Kidney epithelial cell (primary cell): ENCODE measurements at places on chromosomes 13 and 19.
A peak's percentile ranks its signal among the peaks of the same experiment; 100 is the strongest.

DNA sequence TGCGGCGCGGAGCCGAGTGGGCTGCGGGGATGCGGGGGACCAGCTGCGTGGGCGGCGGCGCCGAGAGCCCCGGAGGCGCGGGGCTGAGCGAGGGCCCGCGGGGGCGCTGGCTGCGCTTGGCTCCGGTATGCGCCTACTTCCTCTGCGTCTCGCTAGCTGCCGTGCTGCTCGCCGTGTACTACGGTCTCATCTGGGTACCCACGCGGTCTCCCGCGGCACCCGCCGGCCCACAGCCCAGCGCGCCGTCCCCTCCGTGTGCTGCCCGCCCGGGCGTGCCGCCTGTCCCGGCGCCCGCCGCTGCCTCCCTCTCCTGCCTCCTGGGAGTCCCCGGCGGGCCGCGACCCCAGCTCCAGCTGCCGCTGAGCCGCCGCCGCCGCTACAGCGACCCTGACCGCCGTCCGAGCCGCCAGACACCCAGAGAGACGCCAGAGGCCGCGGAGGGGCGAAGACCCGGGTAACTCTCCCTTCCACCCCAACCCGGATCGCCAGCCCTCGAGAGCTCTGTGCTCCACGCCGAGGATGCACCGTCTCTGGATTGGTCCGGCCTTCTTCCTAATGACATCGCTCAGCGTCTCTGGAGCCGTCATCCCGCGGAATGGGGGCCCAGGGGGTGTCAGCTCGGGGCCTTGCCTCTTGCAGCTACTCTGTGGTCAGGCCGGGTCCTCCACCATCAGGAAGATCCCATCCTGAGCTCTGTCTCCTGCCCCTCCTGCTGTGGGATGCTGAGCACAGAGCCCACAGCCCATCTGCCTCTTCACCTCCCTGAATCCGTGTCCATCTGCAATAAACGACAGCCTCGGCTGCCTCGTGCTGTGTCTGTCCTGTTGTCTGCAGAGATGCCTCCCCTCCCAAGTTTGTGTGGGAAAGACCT is 441 bp downstream of the INAFM1 start:
- no peak for DNase-seq

- no peak for DNase-seq
Measured at GRCh38 chr19:13665125-13665905, 99.0 kb upstream of the MRI1 start.

DNA sequence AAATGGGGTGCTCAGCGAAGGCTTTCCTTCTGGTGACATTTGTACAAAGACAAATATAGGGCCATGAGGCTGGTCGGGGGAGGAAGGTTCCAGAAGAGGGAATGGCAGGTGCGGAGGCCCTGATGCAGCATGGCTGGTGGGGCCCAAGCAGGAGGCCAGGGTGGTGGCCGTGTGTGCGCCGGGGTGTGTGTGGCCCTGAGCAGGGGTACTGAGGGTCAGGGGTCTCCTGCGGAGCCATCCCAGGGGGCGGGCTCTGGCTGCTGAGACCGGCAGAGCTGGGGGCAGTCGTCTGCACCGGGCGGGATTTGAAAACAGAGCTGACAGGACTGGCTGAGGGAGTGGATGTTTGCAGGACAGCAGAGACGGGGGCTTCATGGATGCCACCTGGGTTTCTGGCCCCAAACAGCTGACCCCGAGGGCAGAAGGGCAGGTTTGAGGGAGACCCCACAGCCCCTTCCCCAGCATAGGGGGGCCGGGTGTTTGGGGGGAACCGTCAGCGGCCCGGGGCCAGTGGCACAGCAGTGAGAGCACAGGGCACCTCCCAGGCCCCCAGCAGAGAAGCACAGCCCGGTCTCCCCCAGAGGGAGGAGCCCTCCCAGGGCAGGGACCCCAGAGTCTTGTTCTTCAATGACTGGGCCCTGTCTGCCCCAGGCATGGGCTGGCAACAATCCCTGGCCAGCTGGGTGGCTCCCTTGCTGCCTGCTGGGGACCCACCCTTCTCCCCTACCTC is 11.4 kb downstream of the PIAS4 start:
- DNase-seq: no peak

GRCh38 chr13:92172191-92172590 is 773.8 kb downstream of the GPC5 start:
- no peak for DNase-seq

GRCh38 chr19:18153556-18154134 is 682 bp downstream of the PIK3R2 start:
- no peak for DNase-seq

DNA sequence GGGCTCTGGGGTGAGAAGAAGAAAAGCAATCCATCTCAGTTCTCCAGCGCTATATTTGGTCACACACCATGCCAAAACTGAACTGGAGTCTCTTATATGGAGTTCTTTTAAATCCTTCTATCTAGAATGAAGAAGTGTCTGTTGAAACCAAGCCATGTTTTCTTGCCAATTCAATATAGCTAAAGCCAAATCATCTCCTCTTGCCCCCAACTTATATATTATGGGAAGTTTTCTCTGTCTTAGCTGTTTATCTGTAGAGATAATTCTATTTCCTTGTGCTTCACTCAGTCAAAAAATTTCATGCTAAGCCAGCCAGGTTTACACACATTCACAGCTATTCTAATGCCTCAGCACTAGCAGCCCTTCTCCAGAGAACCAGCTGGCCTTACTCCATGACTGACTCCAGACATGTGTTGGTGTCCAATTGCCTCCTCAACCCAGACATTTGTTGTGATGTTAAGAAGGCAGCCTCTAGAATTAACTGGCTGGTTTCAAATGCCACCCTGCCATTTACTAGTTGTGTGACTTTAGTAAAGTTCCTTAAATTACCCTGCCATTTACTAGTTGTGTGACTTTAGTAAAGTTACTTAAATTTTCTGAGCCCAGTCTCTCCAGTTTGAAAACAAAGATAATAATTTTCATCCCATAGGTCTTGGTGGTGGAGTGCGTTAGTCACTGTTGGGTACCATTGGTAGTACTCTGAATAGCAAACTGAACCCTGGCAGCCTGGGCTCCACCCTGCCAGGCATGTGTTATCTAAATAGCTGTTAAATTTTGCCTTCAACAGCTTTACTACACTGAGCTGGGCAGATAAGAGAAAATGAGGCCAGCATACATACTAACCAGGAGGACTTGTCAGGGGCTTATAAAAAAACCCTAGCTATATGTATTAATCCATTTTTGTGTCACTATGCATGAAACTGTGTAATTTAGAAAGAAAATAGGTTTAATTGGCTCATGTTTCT is 525.1 kb downstream of the LMO7 start:
- DNase-seq: no peak

GRCh38 chr13:80665792-80666333 is 324.9 kb upstream of the SPRY2 start:
- DNase-seq: no peak

- DNase-seq: no peak
Measured at GRCh38 chr13:92959790-92960189, 266.8 kb upstream of the GPC6 start.

- DNase-seq: no peak
Measured at GRCh38 chr13:34634448-34634847, 307.6 kb upstream of the NBEA start.

DNA sequence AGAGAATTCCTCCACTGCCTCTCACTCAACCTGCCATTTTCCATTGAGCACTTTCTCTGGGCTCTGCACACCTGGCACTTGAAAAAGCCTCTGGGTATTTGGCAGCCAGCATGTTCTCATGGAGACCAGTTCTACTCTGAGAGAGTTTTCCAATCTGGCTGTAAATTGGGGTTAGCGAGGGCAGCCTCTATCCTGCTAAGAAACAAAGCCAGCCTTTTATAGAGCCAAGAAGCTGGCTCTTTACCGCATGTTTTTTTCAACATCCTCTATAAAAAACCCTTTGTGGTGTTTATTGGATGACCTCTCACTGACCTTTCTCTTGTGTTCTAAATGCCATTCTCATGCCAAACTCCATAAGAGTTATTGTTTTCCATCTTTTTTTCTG is 52.6 kb upstream of the RCBTB2 start:
- peak; percentile 25 for DNase-seq

GRCh38 chr13:51425410-51426042 is 27.3 kb downstream of the INTS6 start:
- DNase-seq: no peak

GRCh38 chr13:44557986-44558385 is 18.1 kb downstream of the TSC22D1 start:
- DNase-seq: no peak

GRCh38 chr19:50325310-50326100 is 3.7 kb downstream of the KCNC3 start:
- DNase-seq: no peak

DNA sequence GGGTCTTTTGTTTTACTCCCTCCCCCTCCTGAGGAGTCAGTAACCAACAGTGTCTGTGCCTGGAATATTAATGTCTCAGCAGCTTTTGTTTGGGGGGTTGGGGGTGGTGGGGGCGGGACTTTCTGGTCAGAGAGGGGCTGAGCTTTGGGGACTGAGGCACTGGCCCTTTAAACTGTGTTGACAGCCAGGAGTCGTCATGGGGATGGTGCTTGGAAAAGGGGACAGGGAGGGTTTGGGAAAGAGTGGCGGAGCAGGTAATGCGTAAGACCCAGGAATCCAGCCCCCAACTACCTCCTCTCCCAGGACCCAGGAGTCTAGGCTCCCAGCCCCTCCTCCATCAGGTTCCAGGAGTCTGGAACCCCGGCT is 5.2 kb downstream of the CADM4 start:
- no peak for DNase-seq

- no peak for DNase-seq
Measured at GRCh38 chr19:42111384-42111783, 20.9 kb downstream of the POU2F2 start.

GRCh38 chr13:32195713-32196112 is 119.5 kb downstream of the ZAR1L start:
- no peak for DNase-seq

DNA sequence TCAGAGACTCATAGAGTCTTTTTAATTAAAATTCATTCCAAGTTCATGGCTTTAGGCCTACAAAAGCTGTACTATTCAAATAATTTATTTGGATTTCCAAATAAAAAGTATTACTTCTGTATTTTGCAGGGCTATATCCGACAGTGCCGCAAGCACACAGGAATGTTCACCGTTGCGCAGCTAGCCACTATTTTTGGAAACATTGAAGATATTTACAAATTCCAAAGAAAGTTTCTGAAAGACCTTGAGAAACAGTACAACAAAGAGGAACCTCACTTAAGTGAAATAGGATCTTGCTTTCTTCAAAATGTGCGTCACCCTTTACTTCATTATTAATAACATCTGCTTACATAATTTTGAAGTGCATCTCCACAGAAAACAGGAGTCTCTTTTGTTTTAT is 20.5 kb upstream of the C1QTNF9 start:
- no peak for DNase-seq

DNA sequence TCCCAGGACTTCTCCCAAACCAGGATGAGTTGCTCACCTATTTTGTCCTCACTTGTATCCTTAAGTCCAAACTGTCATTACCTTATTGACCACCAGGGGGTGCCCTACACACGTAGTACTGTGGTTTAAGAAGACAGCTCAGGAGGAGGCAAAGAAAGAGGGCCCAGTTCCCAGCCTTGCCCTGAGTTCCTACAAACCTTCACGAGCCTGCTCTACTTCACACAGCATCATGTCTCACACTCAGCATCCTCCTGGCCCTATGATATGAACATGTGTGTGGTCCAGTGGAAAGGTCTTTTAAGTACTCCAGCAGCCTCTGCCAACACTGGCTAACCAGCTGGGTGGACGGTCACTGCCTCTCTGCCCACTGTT is 8.1 kb upstream of the ZNF784 start:
- peak; percentile 89 for DNase-seq

DNA sequence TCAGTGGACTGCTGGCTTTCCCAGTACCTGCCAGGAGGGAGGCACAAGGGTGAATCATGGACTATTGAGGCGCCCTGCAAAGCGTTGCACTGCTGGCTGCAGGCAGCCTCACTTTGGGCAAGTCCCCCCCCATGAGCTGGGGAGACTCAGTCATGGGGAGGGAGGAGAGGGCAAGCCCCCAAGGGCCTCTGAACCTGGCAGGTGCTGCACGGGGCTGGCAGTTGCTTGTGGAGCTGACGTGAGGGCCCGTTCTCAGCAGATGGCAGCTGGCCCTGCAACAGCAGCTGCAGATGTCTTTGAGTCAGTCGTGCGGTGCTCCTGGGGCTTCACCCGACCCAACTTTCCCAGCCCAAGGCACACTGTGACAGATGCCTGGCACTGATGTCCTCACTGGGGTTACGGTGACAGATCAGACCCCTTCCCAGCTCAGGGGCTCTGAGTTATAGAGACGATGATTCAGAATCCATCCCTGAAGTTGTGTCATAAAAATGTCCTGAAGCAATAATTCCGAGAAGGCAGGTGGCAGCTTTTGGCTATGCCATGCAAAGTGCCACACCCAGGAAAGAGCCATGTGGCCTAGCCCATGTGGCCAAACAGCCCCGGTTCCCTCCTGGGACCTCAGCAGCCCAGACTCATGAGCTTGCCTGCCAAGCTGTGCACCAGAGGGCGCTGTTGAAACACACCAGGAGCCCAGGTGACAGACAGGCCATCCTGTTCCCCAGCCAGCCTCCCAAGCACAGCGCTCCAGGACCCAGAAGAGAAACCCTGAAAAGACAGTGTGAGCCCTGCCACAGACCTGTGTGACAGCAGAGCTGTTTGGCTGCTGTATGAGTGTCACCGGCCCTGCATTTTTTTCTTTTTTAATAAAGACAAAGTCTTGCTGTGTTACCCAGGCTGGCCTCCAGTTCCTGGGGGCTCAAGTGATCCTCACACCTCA is 53.6 kb upstream of the LDLR start:
- DNase-seq: peak; percentile 44

GRCh38 chr13:110185696-110186095 is 121.3 kb downstream of the COL4A1 start:
- no peak for DNase-seq

DNA sequence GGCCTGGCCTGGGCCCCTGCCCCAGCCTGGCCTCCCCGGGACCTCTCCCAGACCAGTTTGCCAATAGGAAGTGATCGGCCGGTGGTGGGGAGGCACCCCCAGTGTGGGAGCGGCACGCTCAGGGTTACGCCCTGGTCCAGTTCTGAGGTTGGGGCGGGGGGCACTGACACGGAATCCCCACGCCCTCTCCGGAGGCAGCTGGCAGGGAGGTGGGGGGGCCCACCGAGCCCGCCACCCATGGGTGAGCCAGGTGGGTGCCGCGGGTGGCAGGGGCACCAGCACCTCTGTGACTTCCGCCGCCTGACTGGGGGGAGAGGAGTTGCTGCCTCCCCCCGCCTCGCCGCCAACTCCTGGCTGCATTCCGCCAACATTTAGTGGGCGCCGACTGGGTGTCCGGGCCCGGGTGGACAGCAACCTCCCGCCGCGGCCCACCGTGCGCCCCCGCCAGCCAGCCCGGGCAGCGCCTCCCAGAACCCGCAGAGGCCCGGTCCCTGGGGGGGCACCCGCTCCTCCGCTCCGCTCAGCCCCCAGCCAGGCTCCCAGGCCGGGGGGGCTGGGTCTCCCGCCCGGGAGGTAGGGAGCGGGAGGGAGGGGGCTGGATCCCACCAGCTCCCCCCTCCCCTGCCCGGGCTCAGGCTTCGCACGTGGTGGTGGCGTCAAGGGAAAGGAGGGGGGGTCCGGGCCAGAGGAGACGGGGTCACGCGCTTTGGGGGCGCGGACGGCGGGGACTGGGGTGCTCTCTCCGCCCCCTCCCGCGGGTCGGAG is 2.0 kb downstream of the ZBTB7A start:
- no peak for DNase-seq
